Aorta (tissue), 5 donors: ENCODE measurements at places on chromosomes 5 and 9. TPM values are rescaled to one million over a fixed set of nuclear protein-coding genes. Genes with fewer than 3 reads are reported as not detected.

The CARTPT gene
- not detected for total RNA-seq

The IER5L gene
- total RNA-seq: 66.9 TPM

The OGN gene
- 175 TPM for total RNA-seq

The BBLN gene
- total RNA-seq: 54.3 TPM

The DMRT1 gene
- total RNA-seq: not detected

The EPB41L4B gene
- 1.3 TPM for total RNA-seq

The FBP2 gene
- total RNA-seq: not detected

The LRRC19 gene
- not detected for total RNA-seq

The NUP155 gene
- 19.2 TPM for total RNA-seq

The SELENOP gene
- total RNA-seq: 219 TPM

The BARHL1 gene
- total RNA-seq: not detected

The TMC1 gene
- total RNA-seq: 0.62 TPM

The CMBL gene
- 20.2 TPM for total RNA-seq

The FBXL17 gene
- total RNA-seq: 36.3 TPM

The SPIN1 gene
- total RNA-seq: 93.3 TPM

The CTSV gene
- not detected for total RNA-seq

The SH3RF2 gene
- total RNA-seq: 3.1 TPM

The DNM1 gene
- total RNA-seq: 9.3 TPM

The DMGDH gene
- total RNA-seq: 1.6 TPM

The CNTFR gene
- total RNA-seq: 4.2 TPM

The BICD2 gene
- 32.4 TPM for total RNA-seq

The LHX3 gene
- not detected for total RNA-seq
